ENCODE measurements at places on chromosomes 12 and 14.

- DNase-seq = no peak
These were observed 64.9 kb upstream of the STRN3 start for GRCh38 chr14:31090883-31091764.

DNA sequence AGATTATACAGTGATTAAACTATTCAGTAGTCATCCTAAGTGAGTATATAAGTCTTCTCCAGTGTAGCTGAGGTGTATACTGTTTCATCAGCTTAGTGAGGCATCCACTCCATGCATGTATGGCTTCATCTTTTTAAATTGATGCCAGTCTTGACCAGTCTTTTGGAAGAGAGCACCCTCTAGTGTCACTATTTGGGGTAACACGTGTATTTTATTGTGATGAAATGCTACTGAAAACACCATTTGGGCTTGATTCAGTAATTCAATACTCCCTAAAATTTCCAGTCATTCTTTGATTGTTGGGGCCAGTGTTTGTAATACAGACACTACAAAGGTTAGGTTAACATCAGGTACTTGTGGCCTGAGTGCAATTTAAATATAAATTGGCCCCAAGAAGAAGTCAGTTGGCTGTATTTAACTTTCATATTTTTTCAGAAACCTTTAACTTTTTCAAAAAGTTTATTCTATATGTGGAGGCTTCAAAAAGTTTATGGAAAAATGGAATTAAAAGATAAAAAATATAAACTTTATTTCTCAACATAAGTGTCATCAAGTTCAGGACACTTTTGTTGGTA is 35.3 kb downstream of the MIPOL1 start:
- DNase-seq = peak; percentile 15

- DNase-seq = no peak
These were observed 304.1 kb downstream of the EGLN3 start for GRCh38 chr14:33646692-33647260.

DNA sequence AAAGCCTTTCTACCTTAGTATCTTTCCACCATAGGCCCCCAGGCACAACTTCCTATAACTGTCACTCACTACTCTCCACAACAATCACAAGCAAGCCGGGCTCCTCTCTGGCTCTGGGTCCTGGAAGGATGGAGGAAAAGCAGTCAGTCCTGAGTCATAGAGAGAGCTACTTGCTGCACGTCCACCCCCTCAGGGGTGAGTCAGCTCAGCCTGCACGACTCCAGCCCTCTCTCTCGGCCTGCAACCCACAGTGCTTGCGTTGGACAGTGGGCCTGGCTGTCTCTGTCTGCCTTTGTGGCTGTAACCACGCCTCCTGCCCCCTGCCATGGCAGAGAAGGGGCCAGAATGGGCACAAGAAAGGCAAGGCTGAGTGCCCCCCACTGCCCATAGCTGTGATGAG is 154.1 kb upstream of the FKBP4 start:
- no peak for DNase-seq

DNA sequence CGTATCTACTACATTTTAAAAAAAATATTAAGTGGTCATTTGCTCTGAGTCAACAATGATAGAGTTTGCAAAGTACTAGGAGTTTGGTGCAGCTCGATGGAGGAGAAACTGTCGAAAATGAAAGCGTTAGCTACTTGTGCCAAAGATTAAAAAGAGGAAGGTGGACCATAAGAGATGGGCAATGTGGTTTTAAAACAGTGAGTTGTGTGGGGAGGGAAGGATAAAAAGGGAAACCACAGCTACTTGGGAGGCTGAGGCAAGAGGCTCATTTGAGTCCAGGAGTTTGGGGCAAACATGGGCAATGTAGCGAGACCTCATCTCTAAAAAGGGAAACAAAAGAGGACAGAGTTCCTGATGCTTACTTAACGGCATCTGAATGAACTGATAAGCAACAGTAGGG is 18.2 kb upstream of the STRAP start:
- no peak for DNase-seq

DNA sequence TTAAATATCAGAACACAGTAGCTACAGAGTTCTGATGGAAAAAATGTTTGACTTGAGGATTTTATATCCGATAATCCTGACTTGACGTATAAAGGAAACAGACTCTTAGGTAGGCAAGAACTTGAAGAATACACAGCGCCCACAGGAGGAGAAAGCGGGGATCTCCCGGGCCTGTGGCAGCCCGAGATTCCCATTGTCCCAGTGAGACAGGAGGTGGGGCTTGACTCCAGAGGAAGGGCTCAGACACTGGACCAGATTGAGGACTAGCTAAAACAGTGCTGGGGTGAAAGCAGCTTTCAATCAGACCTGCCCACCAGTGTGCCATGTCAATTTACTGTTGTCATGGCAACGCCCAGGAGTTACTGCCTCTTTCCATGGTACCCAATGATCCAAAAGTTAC is 51.1 kb upstream of the C14orf180 start:
- DNase-seq = no peak

- DNase-seq = peak; percentile 87
These were observed 1.8 kb upstream of the RHOF start for GRCh38 chr12:121795034-121795968.

DNA sequence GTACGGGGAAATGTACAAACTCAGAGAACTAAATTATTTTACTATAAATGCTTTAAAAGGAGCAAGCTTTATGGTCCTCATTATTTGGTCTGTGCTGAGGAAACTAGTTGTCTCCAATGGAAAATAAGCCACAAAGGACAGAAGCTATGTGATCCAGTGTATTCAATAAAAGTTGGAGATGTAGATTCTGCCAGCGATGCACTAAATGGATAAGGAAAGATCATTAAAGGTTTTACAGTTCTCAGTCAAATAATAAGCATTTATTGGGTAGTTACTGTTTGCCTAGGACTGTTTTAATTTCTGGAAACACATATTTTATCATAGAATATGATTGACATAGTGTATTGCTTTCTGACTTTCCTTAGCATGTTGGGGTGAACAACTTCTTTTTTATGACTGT is 458.9 kb upstream of the STXBP6 start:
- no peak for DNase-seq

- no peak for DNase-seq
These were observed 21.3 kb downstream of the MOK start for GRCh38 chr14:102283631-102284129.

DNA sequence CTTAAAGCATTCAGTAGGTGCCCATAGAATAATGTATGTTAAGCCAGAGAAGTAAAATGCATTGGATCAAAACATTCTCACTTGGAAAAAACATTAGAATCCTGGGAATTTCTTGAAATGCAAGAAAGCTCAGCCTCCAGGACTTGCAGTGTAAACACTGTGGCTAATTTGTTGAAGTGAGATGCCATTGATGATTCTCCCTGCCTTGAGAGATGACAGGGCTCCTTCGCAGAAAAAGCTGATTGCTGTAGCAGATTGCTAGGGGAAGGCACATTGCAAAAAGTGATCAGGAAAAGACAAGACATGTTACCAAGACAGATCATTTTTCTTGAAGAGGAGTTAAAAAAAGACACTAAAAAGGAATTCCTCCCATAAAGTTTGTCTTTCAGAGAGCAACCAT is 204.2 kb upstream of the HMGA2 start:
- DNase-seq = no peak

DNA sequence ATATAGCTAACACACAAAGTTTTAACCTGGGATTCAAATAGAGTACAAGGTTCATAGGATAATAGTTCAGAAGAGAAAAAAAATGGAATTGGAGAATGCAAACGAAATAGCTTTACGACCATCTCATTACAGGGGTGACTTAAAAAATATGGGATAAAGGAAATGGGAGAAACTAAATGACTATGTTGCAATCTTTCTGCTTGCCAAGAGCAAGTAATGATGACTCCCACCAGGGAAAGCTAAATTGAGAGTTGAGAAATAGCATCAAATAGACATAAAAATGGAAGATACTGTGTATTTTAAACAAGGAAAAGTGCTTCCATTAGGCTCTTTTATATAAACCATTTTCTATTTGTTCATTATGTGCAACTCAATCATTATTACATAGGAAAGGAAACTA is 155.7 kb upstream of the ATXN7L3B start:
- DNase-seq = no peak

DNA sequence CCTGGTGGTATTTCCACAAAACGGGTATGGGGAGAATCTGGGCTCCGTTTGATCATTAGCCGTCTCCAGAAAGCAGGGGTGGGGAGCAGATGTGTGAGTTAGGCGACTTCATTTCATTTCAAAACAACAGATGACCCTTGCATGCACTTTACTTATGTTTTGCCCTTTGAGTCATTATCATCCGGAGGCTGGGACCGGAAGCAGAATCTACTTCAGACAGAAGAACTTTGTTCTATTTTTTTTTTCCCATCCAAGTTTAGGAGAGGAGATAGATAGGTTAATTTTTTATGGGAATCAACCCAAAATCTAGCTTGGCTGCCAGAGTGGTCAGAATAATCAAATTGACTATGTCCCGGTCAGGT is 31.3 kb upstream of the CMAS start:
- no peak for DNase-seq

DNA sequence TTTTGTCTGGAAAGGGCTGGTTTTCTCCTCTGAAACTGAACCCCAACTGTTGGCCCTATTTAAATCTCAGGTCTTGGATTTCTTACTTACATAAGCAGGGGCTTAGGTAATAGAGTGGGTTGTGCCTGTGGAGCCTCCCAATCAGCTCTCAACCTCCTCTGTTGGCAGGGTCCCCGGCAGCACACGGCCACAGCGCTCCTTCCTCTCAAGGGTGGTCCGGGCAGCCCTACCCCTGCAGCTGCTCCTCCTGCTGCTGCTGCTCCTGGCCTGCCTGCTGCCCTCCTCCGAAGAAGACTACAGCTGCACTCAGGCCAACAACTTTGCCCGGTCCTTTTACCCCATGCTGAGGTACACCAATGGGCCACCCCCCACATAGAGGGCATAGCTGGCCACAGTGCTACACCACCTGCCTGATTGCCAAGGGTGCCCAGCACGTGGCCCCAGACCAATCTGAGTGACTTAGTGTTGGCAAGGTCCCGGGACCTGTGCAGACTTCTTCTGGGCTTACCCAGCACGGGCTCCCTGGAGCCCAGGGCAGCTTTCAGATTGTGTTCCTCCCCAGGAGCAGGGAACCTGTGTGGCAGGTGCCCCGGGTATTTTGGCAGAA is 68.9 kb downstream of the ESR2 start:
- no peak for DNase-seq

- no peak for DNase-seq
These were observed 11.3 kb upstream of the KRT8 start for GRCh38 chr12:52916216-52916615.

GRCh38 chr14:51444353-51445000 is 204.4 kb downstream of the TMX1 start:
- DNase-seq = no peak

GRCh38 chr12:71371122-71371521 is 68.5 kb upstream of the LGR5 start:
- DNase-seq = no peak

DNA sequence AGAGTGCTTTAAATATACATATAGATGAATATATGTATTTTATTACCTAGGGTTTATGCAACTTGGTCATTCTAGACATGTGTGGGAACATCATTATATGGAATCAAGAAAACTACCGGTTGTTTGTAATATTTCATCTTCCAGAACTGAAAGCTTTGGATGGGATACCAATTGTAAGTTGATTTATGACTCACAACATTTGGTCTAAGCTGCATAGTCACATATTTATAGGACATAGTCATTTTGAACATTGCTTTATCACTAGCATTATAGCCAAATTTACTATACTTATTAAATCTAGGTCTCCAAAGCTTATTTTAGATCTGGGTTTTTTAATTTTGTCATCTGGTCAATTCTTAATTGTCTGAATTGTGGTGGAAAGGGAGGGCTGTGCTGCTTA is 83.7 kb upstream of the PCNX4 start:
- DNase-seq = no peak

- no peak for DNase-seq
These were observed 272.8 kb upstream of the GARIN2 start for GRCh38 chr14:66916421-66916820.
